Uterus (tissue), 4 donors: ENCODE measurements at places on chromosomes 1 and 21. TPM values are rescaled to one million over a fixed set of nuclear protein-coding genes. Genes with fewer than 3 reads are reported as not detected.
A peak's percentile ranks its signal among the peaks of the same experiment; 100 is the strongest.

The IGSF21 gene
- 19.1 TPM for total RNA-seq

GRCh38 chr1:32989160-32990050 is 24.8 kb upstream of the RNF19B start:
- DNase-seq: peak; percentile 75

- no peak for DNase-seq
Observed at GRCh38 chr21:42746593-42747275, 93.3 kb downstream of the PDE9A start.

GRCh38 chr1:61636814-61637213 is 88.1 kb downstream of the TM2D1 start:
- DNase-seq: no peak

DNA sequence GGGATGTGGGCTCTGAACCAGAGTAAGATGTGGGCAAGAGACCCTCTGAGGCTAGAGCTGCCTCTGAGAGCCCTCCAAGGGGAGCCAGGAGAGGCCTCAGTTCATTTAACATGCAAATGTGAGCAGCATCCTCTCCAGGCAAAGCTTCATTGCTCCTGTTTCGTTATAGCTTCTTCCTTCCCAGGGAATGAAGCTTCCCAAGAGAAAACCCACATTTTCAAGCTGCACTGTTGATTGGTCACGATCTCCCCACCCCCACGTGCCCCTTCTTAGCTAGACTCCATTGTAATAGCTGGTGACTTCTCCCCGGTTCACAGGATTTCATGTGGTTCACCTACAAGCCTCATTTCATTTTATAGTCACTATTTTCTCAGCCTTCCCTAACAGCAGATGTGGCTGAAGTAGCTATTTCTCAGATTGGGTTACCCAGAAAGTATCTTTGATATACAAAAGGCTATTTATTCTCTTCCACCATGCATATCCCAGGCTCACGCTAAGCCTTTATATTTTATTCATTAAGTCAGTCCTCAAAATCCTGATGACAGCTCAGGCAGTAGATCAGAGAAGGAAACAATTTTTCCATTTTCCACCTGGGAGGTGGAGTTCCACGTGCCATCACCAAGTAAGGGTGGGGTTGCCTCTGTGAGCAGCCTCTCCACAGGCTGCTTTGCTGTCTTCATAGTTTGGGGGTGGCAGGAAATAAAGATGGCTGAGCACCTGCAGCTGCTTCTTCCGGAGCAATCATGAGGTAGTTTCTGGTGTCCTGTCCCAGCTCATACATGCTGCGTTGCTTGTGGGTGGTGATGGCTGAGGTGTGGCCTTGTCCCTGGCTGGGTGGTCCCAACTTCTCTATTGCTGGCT is 178.3 kb upstream of the RAB4A start:
- DNase-seq: no peak

GRCh38 chr1:4110888-4111287 is 210.8 kb upstream of the C1orf174 start:
- DNase-seq: no peak

The NOTCH2 gene
- total RNA-seq: 266 TPM

GRCh38 chr1:12230549-12231275 is 882 bp downstream of the VPS13D start:
- peak; percentile 23 for DNase-seq

The MRPL9 gene
- 56.8 TPM for total RNA-seq

DNA sequence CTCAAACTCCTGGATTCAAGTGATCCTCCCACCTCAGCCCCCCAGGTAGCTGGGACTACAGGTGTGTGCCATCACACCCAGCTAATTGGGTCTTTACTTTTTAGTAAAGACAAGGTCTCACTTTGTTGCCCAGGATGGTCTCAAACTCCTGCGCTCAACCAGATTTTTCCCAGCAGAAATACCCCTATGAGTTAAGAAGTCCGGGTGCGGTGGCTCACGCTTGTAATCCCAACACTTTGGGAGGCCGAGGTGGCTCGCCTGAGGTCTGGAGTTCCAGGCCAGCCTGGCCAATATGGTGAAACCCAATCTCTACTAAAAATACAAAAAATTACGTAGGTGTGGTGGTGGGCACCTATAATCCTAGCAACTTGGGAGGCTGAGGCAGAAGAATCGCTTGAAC is 6.5 kb upstream of the L1TD1 start:
- no peak for DNase-seq

The ITSN1 gene
- total RNA-seq: 77.4 TPM

GRCh38 chr1:97006044-97006661 is 284.6 kb downstream of the PTBP2 start:
- no peak for DNase-seq

- no peak for DNase-seq
Observed at GRCh38 chr1:156146020-156146768, 7.2 kb upstream of the SEMA4A start.

GRCh38 chr1:88060750-88061491 is 623.2 kb upstream of the PKN2 start:
- no peak for DNase-seq

DNA sequence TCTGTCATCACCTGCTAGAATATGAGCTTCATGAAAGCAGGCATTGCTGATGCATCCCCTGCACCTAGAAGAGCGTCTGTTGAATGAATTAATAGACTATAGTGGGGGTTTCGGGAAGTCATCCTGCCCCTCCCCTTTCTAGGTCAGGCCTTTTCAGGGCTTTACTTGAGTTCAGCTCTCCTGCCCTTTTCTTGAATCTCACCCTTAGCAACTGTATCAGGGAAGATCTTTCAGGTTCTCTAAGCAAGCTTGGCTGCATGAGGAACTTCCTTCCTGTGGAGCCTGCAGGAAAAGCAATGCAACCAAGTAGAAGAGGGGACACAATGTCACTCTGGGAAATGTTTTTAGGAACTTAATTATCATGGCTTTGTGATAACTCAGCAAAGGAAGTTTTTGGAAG is 27.2 kb upstream of the KIAA0040 start:
- DNase-seq: no peak

GRCh38 chr1:73659136-73659535 is 538.8 kb downstream of the LRRIQ3 start:
- no peak for DNase-seq

- DNase-seq: no peak
Observed at GRCh38 chr1:235885655-235886262, 19.1 kb upstream of the LYST start.

The FCGR2B gene
- 2.6 TPM for total RNA-seq

The CACHD1 gene
- 19.2 TPM for total RNA-seq

DNA sequence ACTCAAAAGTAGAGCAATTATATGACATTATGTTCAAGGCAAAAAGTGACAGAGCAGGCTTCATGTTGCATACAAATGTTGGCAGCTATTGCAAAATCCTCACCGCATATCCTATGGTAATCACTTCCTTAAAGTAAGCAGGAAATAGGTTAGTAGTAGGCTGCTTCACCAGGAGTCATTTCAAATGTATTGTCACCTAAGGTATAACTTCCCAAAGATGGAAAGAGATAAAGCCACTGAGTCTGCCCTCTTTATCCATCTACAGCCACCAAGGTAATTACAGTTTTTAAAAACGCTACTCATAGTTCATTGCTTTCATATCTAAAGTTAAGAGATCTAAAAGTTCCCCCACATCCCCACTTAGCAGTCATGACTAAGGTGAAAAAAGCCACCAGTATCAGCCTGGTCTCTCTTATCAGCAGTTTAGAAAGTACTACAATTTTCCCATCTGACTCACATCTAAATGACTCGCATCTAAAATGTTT is 31.6 kb upstream of the UBE2U start:
- no peak for DNase-seq
